ENCODE measurements at places on chromosomes 6 and 20.

GRCh38 chr20:35627121-35627520, 11.5 kb downstream of the SPAG4 start:
- DNase-seq: no peak

DNA sequence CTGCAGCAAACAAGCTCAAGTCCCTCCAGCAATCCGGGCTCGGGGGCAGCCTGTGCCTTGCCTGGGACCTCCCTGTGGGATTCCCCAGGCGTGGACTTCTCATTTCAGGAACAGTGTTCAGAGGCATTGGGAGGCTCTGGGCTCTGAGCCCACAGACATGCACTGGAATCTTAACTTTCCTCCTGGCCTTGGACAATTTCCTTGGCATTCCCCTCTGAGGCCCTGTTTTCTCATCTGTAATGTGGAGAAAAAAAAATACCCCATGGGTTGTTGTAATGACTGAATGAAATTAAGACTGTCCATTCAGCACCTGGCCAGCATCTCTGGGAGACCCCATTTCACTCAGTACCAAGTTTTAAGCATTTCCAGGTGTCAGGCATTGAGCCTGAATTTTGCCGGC, 17.6 kb downstream of the BPIFB4 start:
- DNase-seq: no peak

GRCh38 chr20:1718604-1719384, 61.2 kb upstream of the SIRPG start:
- peak; percentile 19 for DNase-seq

- DNase-seq: no peak
Observed at GRCh38 chr6:116251568-116252384, 2.1 kb downstream of the TSPYL4 start.

- no peak for DNase-seq
Observed at GRCh38 chr6:107841275-107841670, 17.2 kb upstream of the SCML4 start.

DNA sequence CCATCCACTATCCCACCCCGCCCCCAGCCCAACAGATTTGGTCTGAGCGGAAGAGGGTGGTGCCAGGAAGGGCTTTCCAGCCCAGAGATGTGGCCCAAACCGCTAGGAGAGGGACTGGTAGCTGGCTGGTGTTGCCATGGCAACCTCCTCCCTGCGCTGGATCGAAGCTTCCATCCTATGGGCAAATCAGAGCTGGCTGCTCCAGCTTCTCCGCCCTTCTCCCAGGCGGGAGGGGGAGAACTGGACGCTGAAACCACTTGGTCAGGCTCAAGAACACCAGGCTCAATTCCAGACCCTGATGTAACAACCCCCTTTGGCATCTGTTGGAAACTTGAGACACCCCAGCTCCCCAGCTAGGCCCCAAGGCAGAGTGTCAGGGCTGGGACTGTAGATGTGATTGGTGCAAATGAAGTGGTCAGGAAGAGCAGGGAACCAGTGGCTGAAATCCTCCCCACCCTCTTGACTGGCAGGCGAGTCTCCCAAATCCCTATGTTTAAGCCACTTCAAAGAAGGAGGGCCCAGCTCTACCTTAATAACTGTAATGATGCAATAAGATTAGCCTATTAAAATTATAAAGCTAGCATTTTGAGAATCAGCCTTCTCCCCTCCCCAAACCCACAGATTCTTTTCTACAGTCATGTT, 4.2 kb downstream of the RIMS4 start:
- no peak for DNase-seq

GRCh38 chr6:128483472-128484135, 36.8 kb downstream of the PTPRK start:
- DNase-seq: no peak

Data from HCT116 (cell line).